ENCODE measurements at places on chromosomes 7 and 10.

DNA sequence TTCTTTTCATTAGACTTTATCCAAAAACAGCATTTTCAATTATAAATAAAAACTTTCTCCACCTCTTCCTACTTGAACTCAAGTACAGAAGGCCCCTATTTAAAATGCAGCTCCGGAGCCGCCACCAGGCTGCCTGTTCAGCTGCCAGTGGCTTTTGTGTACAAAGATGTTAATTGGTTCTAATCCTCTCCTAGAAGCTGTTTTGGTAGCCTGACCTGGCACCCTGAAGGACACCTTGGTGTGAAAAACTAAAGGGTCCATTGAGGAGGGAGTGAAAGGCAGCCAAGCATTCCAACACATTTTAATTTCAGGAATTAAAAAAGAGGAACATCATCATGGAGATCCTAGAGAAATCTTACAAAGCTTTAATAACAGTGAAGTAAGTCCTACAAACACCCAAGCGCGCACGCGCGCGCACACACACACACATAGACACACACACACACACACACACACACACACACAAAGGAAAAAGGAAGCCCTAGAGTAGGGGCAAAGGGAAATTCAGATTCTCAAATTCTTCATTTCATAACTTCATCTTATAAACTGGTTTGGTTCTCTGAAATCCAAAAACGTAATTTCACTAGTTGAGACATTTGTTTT, 41.4 kb downstream of the VAX1 start:
- DNase-seq = no peak

- no peak for DNase-seq
Measured at GRCh38 chr7:37311355-37311754, 137.3 kb downstream of the ELMO1 start.

- no peak for DNase-seq
Measured at GRCh38 chr10:26628395-26628794, 69.1 kb upstream of the PDSS1 start.

- no peak for DNase-seq
Measured at GRCh38 chr10:74913377-74913979, 87.1 kb downstream of the KAT6B start.

DNA sequence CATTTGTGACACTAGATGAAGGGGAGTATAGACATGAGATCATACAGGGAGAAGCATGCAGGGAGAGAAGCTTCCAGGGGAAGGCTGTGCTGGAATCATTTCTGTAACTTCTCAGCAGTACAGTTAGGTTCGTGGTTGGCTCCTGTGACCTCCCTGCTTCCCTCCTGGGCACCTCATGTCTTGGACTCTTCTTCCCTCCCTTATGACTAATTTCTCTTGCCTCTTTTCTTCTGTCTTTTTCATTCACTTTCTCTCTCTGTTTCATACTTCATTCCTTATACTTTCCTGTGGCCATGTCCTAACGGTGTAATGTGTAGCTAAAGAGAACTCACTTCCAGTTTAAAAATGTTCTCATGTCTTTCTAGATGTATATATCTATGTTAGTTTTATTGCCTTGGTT, 19.1 kb upstream of the HKDC1 start:
- no peak for DNase-seq

DNA sequence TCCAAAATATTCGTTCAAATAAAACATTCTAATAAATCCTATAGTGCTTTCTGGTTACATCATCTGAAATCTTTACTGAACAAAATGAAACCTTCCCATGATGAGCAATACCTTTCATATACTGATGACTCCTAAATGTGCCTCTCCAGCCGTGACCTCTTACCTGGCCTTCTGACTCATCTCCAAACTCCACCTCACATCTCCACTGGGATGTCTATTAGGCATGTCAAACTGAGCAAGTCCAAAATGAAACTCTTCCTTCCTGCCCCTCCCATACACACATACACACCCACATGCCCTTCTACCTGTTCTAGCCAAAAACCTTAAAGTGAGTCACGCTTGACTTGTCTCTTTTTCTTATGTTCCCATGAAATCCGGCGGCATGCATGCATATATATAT, 22.9 kb downstream of the GSAP start:
- DNase-seq = no peak

- no peak for DNase-seq
Measured at GRCh38 chr7:155810770-155811559, 1.3 kb downstream of the SHH start.

DNA sequence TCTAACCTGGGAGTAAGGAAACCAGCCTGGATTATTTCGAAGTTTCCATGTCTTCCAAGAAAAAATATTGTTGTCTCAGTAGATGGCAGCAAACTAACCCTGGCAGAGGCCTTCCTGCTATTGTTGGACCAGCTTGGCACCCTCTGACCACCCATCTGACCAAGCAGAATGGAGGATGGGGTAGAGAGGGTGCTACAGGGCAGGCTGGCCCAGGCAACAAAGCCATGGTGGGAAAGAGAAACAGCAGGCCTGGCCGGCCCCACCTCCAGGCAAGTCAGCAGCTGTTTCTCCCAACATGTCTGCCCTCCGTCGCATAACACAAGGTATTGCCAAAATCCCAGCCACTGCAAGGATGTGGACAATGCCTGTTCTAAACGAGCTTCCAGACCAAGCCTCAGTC, 95.0 kb downstream of the FAM53B start:
- DNase-seq = peak; percentile 32

DNA sequence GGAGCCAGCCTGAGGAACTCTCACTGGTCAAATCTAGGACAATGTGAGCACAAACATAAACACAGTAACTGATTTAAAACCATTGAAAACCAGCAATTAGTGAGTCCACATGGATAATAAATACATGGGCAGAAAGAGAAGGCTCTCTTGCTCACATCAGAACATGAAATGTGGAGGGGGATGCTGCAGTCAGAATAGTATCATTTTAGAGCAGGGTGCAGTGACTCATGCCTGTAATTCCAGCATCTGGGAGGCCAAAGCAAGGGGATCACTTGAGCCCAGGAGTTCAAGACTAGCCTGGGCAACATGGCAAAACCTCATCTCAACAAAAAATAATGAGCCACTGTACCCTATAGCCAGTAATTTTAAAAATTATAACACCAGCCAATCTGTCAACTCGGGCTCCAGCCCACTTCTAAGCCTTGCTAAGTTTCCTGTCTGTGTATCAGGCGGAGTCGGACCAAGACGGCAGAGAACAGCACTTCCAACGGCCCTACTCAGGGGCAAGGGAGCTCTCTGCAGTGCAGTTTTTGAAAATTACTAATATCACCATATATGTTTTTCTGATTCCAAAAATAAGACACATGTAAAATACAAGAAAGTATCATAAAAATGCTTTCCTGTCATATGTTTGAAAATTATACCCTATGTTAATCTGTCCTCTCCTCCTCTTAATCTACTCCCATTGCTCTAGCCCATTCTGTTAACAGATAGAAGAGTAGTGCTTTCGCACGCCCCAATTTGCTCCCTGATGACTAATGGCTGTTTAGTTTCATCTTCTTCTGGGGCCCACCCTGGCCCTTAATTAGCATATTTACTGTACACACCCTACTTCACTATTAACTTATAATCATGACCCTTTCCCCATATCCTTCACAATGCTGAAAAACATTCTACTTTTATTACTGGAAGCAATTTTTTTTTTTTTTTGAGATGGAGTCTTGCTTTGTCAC, 17.1 kb downstream of the URGCP start:
- DNase-seq = no peak

DNA sequence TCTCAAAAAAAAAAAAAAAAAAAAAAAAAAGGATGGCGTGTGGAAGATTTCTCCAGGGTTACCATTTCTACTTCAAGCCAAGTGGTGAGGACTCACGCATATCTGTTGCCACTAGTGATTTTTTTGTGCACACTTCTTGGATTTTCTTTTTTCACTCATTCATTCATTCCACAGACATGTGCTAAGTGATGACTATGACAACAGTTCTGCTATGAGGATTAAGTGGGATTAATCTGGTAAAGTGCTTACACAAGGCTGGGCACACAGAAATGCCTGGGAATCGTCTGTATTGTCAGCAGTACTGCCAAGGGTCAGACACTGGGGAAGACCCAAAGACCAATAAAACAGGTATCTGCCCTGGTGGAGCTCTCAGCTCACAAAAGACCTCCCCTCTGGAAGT, 6.3 kb upstream of the OPN1SW start:
- DNase-seq = no peak

DNA sequence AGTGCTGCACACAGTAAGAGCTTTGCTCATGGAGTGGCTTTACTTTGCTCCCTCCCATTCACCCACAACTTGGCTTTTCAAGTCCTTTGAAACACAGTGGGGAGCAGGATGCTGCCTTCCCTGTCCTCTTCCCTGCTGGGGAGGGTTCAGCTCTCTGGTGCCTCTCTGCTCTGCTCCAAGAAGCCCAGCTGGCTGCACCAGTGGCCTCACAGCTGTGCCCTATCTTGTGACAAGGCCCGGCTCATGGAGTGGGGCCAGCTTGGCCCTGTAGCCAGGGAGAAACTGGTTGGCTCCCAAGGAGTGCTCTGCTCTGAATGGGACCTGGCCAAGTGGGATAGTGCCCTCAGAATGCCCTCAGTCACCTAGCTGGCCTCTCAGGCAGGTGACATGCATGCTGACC, 212.3 kb upstream of the ZMIZ1 start:
- no peak for DNase-seq

DNA sequence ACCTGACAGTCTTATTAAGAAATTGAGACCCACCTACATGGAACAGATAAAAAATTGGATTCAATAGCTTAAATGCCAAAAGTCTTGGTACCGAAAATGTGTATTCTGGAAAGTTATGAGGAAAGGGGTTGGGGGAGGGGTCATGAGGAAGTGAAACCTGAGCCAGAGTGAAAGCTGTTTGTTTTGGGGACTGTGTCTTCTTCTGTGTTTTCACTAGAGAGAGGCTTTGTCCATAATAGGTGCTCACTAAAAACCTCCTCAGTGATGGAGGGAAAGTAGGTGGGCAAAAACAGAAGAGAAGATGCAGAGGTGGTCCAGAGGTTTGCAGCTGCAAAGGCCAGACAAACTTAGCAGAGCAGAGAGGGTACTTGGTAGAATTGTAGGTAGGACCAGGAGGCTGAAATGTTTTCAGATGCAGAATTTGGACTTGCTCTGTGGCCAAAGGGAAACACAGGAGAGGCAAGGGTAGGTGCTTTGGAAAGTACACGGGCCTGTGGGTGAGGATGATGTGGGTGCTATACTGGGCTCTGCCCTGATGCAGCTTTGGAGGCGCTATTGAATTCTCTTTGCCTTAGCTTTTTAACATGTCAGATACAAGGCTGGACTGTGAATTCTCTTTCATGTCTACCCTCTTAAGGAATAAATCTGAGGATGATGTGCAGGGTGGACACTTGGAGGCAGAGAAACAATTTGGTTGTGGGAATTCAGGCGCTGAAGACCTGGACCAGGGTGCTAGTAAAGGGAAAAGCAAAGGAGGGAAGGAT, 254.6 kb downstream of the PTEN start:
- peak; percentile 58 for DNase-seq

DNA sequence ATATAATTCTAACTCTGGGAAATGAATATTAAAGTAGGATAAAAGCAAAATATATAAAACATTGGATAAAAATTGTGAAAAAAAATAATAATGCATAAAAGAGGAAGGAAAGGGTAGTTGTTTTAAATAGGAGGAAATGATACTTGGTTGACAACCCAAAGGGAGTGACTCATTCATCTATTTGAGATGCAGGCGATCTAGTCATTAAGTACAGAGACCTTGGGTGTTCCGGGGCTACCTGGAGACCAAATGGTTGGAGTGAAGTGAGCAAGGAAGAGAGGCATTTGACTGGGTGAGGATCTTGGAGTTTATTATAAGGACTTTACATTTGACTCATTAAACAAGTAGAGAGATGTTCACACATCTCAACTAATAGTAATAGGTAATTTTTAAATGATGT, 111.0 kb downstream of the LRRTM3 start:
- no peak for DNase-seq

DNA sequence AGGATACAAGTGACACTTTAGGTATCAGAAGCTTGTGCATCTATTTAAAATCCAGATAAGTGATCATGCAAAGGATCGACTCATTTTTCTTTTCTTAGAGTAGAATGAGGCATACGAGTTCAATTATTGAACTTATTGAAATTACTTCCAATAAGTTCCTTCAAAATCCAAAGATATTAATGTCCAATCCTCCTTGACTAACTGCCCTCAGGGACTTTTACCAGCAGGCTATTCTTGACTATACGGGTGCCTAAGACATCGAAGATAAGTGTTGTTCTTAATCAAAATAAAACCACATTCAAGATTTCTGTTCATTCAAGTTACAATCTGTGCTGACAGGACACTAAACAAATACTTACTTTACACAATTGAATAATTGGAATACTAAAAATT, 74.5 kb upstream of the SP4 start:
- no peak for DNase-seq

DNA sequence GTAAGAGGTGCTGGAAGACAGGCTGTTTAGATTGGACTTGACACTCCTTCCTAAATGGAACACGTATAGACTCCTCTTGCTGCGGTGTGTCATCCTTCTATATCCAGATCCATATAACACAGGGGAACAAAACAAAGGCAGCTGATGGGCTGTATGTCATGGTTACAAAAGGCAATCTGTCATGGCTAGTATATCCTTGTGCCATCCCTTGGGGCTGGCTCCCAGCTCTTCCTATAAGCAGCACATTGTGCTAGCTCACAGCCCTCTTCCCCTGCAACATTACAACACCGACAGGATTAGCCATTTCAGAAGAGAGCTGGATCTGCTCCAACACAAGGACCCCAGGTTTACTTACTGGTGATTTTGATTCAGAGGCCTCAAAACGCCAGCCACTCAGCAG, 15.3 kb downstream of the LIPK start:
- no peak for DNase-seq

DNA sequence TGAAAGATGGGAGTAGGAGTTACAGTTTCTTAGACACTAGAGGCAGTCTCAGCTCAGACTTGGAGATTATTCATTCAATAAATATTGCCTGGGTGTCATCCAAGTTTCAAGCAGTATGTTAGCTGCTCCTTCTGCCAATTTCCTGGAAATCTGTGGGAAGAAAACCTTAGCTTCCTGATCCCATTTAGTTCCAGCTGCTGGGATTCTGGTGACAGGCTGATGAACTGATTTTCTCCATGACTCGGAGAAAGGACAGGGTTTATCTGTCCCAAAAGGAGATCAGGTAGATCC, 95.8 kb downstream of the CLEC2L start:
- DNase-seq = no peak

DNA sequence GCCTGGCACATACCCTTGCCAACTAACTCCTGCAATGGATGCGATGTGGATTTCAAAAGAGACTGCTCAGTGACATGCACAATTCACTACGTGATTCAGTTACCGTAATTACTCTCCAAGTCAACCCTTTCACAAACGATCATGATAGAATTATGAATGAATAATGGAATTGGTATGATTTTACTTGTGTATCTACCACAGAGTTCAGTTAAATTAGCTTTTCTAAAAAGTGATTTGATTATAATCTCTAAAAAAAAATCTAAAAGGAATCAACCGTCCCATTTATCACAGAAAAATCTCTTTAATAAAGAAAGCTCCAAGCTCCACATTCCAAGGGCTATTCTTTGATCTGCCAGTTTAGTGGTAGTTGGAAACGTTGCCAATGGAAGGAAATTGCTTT, 30.4 kb upstream of the RSU1 start:
- no peak for DNase-seq

All from tibial nerve (tissue), 4 donors.